ENCODE measurements at places on chromosomes 7 and 10.
A peak's percentile ranks its signal among the peaks of the same experiment; 100 is the strongest.

- no peak for DNase-seq
Measured at GRCh38 chr10:112558476-112559142, 111.6 kb downstream of the VTI1A start.

DNA sequence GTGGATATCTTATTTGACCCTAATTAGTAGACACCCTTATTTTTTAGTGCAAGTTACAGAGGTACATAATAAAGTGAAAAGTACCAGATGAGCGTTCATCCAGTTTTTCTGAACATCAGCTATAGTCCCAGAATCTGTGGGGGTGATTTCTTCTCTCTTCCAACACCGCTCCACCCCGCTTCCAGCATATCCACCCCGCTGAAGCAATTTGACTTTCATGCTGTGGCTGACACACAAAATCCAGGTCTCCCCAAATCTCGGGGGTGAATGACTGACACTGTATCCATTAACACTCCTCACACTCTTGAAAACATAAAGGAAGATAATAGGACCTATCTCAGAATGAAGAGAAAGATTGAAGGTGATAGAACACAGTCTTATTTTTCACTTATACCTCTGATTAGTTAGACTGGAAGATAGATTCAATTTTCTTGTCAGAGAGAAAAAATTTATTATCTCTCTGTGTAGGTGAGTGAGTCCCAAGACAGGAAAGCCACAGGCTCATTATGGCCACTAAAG lies 143.4 kb downstream of the ANLN start:
- no peak for DNase-seq

DNA sequence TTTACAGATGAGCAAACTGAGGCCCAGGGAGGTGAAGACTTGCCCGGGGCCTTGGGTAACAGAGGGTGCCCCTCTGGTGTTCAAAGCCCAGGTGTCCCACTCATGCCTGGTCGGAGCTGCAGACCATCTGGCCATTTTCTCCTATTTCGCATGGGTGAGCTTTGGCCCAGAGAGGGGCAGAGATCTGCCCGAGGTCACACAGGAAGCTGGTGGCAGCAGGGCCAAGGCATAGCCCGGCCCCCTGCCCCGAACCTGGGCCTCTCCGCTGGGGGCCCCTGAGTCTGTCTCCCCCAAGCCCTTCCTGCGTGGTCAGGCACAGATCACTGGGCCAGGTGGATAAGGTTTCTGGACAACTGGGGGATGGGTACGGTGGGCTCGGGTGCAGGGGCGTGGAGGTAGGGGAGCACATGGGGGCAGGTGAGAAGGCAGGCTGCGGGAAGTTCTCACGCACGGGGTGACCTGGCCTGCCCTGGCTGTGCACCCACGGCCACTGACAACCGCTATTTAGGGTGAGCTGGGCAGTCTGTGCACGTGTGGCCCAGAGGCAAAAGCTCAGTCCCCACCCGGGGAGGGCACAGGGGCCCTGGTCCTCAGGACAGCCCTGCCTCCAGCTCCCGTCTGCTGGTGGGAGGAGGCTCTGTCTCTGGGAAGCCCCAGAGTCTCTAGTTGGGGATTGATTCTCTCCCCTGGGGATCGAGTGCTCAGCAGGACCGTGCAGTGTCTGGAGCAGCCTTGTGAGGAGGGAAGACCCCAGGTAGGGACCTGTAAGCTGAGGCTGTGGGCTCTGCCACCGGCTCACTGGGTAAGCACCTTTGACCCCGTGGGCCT lies 68.6 kb downstream of the UNCX start:
- no peak for DNase-seq

DNA sequence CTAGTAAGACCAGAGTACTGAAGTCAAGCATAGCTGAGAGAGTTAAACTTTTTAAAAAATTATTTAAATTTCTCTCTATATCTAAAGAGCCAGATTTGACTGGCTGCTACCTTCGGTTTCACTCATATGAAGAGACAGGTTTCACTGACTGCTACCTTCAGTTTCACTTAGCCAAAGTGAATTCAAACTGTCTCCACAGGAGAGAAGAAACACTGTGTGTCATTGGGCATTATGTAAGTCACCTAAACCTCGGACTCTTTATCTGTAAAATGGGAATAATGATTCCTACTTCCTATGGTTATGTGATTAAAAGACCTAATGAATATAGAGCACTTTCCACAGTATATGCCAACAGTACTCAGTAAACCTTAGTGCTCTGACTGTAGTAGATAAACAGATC lies 41.6 kb upstream of the MET start:
- DNase-seq = peak; percentile 44

DNA sequence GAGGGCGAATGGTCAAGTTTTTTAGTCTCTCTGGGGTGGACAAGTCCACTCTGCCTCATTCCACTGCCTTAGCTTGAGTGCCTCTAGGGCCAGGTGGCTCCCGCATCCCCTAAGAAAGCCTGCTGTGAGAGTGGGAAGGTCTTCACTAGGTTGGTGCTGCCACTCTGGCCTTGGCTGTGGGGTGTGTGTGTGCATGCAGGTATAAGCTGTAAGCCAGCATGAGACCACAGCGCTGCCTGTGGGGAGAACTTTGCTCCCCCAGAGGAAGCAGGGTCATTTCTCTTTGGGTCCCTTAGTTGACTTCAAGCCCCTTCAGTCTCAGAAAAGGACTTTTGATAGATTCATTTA lies 25.5 kb upstream of the PCBD1 start:
- DNase-seq = no peak

DNA sequence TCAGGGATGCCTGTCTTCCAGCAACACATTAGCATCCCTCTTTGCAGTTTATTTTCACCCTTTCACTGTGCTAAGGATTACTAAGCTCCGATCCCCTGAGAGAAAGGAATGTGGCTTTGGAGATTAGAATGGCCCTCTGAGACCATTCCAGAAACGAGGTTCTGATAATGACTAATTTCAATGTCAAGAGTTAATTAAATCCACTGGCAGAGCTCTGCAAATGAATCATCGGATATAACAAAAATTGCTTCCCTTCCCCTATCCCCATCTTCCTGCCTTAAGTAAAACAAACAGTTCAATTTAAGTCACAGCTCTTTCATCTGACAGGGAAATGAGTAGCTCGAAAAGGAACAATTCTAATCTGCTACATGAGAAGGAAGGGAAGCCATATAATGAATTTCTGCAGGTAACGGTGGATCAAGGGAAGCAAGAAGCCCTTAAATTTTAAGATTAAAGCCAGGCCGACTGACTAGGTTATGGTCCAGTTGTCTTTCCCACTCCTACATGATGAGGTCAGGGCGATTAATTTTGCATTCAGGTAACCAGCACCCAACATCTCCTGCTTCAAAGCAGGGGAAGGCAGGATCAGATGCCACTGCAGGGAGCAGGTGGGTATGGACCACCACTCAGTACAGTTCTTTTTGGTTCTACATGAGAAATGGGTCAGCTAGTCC lies 50.5 kb downstream of the MALSU1 start:
- peak; percentile 72 for DNase-seq

DNA sequence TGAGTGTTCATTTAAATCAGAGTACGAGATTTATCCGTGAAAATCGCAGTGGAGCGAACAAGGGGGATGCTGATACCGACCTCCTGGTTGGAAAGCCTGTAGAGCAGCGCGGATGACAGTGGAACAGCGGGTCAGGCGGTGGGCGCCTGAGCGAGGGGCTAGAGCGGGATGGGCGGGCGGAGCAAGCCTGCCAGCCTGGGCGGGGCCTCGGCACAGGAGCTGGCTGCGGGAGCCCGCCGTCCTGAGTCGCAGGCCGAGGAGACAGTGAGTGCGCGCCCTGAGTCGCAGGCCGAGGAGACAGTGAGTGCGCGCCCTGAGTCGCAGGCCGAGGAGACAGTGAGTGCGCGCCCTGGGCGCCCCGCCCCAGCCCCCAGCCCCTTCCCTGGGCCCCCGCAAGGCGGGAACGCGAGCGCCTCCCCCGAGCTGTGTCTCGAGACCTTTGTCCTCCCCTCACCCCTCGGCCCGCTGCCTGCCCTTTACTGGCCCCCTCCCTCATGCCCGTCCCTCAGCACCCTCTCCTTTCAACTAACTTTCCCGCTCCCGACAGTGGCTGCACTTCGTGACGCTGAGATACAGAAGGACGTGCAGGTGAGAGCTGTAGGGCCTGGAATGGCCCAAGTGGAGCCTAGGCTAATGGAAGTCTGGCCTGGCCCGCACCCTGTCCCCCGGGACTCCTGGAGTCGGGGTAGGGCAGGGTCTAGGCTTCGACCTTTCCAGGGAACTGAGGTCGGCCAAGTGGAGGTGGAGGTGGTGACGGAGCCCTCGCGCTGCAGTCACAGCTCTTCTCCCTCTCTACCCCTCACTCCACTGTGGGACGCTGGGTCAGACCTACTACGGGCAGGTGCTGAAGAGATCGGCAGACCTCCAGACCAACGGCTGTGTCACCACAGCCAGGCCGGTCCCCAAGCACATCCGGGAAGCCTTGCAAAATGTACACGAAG lies at the start of gene AS3MT:
Gene AS3MT, plus strand, starts transcription at position 213 of the 941 bp plus-strand sequence. Its CDS starts 123 bp downstream, at position 336.
- no peak for DNase-seq

DNA sequence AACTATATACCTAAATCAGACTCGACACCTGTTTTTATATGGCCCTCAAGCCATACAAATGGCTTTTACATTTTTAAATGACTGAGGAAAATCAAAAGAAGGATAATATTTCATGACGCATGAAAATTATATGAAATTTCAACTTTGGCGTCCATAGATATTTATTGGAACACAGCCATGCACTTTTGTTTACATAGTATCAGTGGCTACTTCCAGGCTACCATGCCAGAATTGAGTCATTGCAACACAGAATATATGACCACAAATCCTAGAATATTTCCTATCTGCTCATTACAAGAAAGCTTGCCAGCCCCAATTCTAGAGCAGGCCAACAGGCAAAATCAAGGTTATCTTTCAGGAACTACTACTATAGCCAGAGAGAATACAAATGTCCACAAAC lies 29.3 kb downstream of the AFAP1L2 start:
- DNase-seq = no peak

- no peak for DNase-seq
Measured at GRCh38 chr10:19043431-19043830, 5.2 kb upstream of the MALRD1 start.

DNA sequence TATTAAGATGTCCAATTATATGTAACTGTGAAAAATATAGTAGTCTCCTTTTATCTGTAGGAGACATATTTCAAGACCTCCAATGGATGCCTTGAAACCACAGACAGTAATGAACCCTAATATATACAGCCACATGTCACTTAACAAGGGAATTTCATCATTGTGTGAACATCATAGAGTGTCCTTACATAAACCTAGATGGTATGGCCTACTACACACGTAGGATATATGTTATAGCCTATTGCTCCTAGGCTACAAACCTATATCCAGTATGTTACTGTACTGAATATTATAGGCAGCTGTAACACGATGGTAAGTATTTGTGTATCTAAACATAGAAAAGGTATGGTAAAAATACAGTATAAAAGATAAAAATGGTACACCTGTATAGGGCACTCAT lies 32.4 kb downstream of the MTPN start:
- no peak for DNase-seq

DNA sequence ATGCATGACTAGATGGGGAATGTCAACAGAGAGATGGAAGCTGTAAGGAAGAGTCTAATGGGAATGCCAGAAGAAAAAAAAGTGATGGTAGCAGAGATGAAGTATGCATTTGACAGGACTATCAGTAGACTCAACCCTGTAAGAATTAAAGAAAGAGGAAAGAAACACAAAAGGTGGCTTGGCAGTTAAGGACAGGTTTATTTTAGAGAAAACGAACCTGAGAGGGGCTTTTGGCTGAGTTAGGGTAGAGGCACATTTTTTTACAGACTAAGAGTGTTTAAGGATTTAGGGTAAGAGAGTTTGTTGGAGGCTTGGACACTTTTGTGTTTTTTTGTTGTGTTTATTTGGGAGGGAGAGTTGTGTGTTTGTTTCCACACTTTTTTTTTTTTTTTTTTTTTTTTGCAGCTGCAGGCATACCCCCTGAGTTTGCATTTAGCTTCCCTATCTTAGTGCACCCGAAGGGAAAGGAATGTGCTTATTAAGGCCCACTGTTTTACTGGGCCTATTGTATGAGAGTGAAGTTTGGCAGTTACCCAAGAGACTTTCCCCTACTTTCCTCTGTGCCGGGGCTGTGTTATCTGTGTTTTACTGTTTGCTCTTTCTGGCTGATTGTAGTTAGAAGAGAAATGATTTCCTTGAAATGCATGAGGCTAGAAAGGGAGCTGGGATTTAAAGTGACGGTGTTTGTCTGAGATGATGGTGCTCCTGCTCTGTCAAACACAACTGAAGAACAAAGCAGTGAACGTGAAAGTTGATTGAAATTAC lies 32.0 kb downstream of the NPVF start:
- no peak for DNase-seq

GRCh38 chr10:58743466-58744115 lies 230.9 kb downstream of the BICC1 start:
- DNase-seq = no peak

- DNase-seq = no peak
Measured at GRCh38 chr7:36617408-36617807, 106.9 kb downstream of the AOAH start.

- no peak for DNase-seq
Measured at GRCh38 chr10:5897053-5897340, 7.0 kb downstream of the FBH1 start.

DNA sequence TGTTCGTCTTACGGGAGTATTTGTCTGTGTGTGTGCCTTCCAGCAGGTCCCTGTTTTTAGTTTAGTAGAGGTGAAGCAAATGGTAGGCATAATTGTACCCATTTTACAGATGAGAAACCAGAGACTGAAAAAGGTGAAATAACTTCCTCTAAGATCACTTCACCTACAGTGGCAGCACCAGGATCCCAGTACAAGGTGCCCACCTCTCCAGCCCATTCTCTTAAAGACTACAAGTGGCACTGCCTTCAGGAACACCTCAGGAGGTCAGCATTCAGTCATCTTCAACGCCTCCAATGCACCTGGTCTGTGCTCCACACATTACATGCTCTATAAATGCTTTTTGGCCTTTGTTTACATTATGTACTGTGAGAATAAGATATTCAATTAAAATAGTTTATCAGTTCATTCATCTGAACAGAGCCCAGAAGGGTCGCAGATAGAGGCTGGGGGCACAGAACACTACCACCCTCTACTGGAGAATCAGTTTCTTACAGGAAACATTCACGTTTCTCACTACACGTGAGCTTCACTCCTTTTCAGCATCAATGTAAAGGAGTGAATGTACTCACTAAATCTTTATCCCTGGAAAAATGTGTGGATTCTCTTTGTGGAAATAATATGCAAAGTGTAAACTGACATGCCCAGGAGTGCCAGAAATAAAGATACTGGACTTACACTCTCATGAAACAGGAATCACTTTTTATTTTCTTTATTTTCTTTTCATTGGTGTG lies 45.5 kb upstream of the ABLIM1 start:
- DNase-seq = no peak

DNA sequence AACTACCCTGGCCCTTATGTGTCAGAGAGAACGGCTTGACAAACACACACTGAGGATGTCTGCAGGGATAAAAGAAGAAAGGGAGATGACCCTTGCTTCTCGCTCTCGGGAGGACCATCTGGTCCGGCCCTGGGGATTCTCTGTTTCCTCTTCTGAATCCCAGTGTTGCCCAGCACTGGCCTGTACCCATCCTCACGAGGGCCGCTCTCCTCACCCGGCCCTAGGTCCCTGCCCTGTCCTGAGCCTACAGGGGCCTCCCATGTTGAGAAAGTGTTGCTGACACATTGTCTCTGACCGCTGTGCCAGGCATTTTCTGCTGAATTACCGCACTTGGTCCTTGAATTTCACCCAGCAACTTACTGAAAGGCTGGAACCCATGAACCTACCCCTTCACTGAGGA lies 171.9 kb upstream of the LANCL2 start:
- DNase-seq = no peak

GRCh38 chr10:21528236-21529031 lies 3.0 kb upstream of the SKIDA1 start:
- no peak for DNase-seq

GRCh38 chr10:7185367-7185690 lies 225.5 kb downstream of the SFMBT2 start:
- DNase-seq = no peak
